ENCODE measurements at places on chromosomes 3 and 15.
A peak's percentile ranks its signal among the peaks of the same experiment; 100 is the strongest.

DNA sequence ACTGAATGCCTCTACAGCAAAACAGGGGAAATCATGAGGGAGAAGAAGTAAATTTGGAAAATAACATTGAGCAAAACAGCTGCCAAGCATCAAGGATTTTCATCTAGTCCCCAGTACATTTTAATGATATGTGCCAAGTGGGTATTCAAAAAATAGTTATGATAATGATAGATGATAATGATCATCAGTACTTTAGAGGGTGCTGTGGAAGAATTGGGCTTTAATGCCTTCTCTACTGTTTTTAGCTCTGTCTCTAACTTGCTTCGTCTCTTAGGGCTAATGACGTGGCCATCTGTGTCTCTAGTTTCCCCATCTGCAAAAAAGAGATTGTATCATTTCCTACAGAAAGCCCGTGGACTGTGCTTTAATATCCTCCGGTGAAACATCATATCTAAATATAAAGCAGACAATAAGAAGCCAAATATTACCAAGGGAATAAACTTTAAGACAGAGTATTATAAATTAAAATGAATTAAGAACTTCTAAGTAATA lies 10.2 kb upstream of the FSIP1 start:
- no peak for DNase-seq

DNA sequence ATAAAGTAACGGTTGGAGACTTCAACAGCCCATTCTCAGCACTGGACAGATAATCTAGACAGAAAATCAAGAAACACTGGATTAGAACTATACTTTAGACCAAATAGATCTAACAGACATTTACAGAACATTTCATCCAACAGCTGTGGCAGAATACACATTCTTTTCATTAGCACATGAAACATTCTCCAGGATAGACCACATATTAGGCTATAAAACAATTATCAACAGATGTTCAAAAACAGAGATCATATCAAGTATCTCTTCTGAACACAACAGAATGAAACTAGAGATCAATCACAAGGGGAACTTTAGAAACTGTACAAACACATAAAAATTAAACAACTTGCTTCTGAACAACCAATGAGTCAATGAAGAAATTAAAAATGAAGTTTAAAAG lies 133.3 kb downstream of the ADAM10 start:
- DNase-seq = no peak

DNA sequence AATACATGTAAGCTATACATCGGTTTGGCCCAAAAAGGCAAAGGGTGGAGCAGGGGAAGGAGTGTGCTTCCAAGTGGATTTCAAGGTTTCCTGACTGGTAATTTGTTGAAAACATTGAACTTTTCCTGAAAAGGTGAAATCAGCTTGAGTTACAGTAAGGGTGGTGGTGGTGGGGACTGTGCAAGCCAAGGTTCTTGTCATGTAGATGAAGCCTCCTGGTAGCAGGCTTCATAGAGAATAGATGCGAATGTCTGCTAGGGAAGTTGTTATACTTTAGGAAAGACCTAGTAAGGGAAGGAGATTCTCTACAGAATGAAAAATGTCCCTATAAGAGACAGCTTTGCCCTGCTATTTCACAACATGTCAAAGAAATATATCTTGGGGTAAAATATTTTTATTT lies 528.2 kb upstream of the CBLB start:
- DNase-seq = no peak

DNA sequence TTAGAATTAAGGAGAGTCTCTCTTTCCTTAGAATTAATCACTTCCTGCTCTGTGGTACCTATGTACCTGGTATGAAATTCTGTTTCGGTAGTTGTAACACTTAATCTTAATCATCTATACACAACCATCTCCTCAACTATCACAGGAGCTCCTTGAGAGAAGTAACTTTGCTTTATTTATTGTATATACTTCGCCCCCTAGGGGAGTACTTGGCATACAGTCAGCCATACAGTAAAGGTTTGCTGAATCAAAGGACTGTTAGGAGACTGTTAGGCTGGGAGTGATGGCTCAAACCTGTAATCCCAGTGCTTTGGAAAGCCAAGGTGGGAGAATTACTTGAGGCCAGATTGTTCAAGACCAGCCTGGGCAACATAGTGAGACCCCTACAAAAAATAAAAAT lies 44.7 kb downstream of the RORA start:
- no peak for DNase-seq

DNA sequence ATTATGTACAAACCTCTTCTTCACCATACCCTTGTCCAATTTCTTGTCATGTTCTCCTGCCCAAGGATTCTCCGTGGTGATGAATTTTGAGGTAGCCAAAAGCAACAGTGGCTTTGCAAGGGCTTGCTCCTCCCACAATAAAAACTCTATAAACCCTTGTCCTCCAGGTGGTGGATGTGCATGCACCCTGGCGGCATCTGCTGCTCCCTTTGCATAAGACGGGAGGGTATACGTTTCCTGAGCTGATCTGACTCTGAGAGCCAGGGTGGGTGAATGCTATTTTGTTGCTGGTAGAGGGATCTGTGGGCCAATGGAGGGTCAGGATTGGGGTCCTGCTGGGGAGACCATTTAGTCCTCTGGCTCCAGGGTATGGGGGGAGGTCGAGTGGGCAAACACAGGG lies 5.4 kb downstream of the DNAH1 start:
- DNase-seq = no peak

GRCh38 chr15:74131628-74132413 lies 1.4 kb downstream of the ISLR2 start:
- DNase-seq = no peak

DNA sequence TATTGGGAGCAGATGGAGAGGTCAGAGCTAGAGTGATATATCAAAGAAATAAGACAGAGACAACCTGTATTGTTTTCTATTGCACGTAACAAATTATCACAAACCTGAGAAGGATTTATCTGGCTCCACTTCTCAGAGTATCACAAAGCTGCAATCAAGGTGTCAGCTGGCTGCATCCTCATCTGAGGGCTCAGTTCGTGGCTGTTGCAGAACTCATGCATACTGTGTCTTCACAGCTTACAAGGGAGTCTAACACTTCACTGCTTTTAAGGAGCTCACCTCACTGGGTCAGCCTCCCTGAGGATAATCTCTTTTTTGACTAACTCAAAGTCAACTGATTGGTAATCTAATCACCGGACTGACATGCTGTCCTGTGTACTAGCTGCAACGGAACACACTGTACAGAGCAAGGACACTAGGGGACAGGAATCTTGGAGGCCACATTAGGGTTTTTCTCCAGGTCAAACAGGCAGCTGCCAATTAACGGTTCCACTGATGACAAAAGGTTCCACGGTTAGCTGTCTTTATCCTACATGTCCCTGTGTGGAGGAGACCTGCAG lies 1006.8 kb upstream of the SEMA6D start:
- no peak for DNase-seq

- DNase-seq = no peak
These were observed 333.2 kb upstream of the C2CD4B start for GRCh38 chr15:62498278-62498677.

GRCh38 chr15:101425787-101426365 lies 63.6 kb downstream of the PCSK6 start:
- DNase-seq = no peak

GRCh38 chr3:74750901-74751300 lies 136.4 kb upstream of the CNTN3 start:
- no peak for DNase-seq

GRCh38 chr3:156678197-156678596 lies 3.8 kb downstream of the TIPARP start:
- DNase-seq = no peak

GRCh38 chr3:32177702-32178198 lies 60.7 kb upstream of the CMTM8 start:
- no peak for DNase-seq

GRCh38 chr3:178706411-178706810 lies 170.2 kb downstream of the KCNMB2 start:
- DNase-seq = no peak

DNA sequence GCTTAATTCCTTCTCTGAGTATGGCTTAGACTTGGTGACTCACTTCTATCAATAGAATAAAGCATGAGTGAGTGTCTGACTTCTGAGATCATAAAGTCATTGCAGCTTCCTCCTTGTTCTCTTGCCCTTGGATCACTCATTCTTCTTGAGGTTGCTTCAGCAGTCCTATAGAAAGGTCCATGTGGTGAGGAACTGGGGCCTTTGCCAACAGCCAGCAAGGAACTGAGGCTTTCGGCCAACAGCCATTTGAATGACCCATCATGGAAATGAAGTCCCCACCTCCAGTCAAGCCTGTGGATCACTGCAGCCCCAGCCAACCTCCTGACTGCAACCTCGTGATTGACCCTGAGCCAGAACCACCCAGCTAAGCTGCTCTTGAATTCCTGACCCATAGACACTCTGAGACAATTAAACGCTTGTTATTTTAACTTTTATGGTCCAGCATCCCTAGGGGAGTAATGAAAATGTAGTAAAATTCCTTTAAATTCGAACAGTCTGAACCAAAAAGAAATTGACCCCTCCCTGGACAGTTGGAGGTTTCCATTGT lies 84.5 kb downstream of the WDR76 start:
- peak; percentile 29 for DNase-seq

DNA sequence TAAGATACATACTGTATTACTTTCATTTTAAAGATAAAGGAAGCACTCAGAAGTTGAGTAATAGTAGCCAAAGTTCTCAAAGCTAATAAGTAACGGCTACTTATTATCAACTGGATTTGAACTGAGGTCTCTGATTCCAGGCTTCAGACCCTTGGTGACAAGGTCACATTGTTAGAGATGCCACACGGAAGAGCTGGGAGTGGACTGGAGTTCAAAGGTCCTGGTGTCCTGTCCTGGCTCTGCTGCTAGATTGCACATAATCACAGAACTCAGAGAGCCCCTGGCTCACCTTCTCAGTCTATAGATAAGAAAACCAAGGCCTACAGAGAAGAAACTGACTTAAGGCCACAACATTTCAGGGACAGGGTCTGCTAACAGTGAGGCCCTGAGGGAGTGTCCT lies 75.3 kb downstream of the MYLK start:
- DNase-seq = no peak

DNA sequence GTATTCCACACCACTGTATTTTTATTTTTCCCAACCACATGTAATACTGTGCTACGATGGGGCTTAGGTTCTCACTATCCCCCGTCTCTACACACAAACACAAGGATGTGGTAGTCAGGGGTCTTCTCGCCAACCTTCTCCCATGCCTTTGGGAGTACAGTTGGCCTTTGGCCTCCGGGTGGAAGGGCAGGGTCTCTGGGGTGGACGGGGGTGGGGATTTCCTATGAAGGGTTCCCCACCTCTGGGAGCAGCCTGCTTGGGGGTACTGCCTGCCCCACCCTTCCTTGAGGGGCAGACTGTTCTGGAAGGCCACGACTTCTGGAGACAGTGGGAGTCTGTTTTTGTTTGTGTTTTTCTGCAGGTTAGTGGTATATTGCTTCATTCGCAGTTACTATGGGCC lies 21.3 kb upstream of the RAD18 start:
- no peak for DNase-seq

DNA sequence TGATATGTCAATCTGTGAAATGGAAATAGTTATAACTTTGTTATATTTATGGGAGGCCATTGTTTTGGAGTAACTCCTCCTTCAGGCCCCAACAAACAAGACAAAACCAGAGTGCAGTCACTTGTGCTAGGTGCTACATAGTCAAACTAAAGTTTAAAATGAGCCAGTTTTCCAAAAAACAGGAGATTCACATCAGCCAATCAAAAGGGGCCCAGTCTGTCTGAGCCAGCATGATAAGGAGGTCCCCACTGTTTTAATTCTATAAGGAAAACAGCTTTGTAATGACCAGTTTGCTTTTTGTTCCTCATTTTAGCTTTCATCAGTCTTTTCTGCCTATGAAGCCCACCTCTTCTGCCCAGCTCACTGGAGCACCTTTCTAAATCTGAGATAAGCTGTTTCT lies 94.7 kb upstream of the SLC7A14 start:
- DNase-seq = no peak

GRCh38 chr3:35200056-35200455 lies 439.3 kb upstream of the ARPP21 start:
- DNase-seq = no peak

- no peak for DNase-seq
These were observed 343.1 kb downstream of the LPP start for GRCh38 chr3:188497021-188497420.

GRCh38 chr15:68497206-68497910 lies 65.4 kb upstream of the ITGA11 start:
- DNase-seq = no peak

- no peak for DNase-seq
These were observed 321.4 kb upstream of the GBE1 start for GRCh38 chr3:82082796-82083195.
